ENCODE measurements at places on chromosomes 11 and 22.

DNA sequence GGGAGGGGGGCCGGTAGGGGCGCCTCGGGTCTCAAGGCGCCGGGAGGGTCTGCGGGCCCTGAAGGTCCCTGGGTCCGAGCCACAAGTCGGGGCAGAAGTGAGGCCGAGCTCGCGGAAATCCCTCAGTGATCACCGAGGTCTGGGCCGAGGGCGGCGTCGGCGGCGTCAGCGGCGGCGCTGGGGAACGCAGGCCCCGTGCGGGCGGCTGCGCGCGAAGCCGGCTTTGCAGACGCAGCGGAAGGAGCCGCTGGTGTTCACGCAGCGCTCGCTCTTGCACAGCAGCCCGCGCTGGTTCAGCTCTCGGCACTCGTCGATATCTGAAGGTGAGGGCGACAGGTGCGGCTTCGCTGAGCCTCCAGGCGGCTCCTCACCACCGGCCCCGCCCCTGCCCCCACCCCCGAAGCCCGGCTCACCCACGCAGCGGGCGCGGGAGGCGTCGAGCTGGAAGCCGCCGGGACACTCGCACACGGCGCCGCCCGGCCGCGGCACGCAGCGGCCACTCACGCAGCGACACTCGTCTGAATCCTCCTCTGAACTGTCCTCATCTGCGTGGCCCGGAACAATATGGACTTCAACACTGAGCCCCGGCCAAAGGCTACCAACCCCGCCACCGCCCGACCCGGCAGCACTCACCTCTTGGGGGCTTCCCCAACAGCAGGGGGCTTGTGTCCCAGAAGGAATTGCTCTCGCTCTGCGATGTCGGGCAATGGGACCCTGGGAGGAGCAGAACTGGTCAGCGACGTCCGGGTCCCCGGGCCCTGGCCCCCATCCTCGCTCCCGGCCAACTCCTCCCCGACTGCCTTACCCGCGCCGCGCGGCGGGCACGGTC is 14.2 kb downstream of the SCYL1 start:
- peak; percentile 64 for DNase-seq

DNA sequence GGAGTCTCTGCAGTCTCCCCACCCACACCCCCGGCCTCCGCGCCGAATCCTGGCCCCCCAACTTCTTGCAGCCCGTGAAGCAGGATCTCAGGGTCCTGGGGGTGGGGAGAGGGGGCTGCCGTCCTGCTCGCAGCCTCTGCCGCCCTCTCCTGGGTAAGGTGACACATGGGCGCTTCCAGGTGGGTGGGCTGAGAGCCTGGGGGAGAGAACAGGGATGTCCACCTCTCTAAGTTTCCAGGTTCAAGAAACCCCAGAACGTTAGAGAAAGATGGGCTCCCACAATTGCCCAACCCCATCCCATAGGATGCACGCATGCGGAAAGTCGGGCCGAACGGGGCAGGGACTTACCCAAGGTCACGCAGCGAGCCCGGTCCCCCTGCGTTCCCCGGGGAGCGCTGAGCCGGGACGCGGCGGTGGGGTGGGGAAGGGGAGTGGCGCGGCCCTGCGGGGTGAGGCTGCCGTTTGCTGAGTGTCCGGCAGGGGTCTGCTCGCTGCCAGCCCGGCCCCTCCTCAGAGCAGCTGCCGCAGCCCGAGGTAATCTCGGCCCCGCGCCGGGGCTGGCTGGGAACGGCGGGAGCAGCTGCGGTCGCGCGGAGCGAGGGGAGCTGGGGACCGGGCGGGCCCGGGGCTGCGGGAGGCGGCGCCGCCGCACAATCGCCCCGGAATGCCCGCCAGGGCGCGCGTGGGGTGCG is 705 bp upstream of the CAPN1 start:
- peak; percentile 86 for DNase-seq

DNA sequence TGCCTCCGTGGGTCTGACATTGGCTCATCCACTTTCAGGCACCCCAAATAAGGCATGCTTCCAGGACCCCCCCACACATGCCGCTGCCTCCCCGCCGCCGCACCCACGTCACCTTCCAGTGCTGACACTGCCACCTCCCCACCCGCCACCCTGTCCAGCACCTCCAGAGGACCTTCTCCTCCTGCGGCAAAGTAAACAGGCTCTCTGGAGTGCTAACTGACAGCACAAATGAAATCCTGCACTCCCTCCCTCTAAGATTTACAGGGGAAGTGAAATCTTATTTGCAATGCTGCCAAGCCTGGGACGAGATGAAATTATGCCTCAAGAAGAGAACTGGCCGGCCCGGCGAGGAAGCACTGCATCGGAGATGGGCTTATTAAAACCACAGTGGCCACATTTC is 35.3 kb downstream of the MACROD1 start:
- DNase-seq, result no peak

- peak; percentile 37 for DNase-seq
Observed at GRCh38 chr11:70397336-70397982, 870 bp upstream of the CTTN start.

GRCh38 chr22:41799486-41800347 is 762 bp upstream of the CCDC134 start:
- DNase-seq, result peak; percentile 31

DNA sequence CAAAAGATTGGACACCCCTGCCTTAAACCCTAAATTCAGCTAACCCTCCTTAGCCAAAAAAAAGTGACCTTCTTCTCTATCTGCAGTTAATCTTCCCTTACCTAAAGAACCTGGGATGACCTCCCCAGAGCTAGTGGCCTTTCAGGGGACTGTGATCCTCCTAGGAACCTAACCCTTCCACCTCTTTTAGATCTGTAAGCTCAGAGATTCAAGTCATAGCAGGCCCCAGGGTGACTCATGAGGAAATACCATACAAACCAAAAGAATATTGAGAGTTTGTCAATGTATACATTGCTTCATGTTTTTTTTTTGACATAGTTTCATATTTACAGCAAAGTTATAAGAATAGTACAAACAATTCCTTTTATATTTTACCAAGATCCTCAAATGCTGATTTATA is 38.3 kb upstream of the CXCR5 start:
- DNase-seq, result no peak

Measured in WTC11 (cell line).